ENCODE measurements at places on chromosomes 4 and X.

- DNase-seq = no peak
Observed at GRCh38 chr4:176563591-176563990, 229.1 kb downstream of the VEGFC start.

DNA sequence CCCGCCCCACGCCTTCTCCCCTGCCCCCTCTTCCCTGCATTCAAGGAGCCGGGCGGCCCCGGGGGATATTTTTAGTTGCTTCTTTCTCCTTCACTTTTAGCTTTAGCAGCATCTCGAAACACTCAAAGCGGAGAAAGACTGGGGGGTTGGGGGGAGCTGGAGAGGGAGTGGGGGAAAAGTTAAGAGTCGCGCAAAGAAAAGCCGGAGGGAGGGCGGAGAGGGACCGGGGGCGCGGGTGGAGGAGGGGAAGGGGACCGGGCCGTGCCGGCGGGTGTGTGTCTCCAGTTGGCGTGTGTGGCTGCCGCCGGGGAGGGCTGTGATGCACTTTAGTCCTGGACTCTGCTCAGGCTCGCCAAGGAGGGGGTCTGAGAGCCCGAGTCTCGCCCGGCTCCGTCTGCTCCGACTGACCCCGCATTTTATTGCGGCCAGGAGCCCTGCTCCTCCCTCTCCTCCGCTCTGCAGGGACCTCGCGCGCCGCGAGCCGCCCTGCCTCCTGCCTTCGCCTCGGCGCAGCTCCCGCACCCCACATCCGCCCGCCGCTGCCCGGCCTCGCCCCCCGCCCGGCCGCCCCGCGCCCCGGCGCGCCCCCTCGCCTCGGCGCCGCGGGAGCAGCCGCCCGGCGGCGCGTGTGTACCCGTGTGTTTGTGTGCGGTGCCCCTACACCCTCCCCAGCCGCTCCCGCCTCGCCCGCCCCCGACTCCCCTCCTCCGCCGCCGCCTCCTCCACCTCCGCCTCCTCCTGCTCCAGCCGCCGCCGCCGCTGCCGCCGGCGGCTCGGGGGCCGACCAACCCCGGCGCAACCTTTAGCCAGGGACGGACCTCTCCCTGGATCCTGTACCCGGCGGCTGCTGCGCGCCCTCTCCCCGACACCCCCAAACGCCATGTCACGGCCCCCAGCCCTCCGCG, 1.4 kb downstream of the ZNF827 start:
- no peak for DNase-seq

DNA sequence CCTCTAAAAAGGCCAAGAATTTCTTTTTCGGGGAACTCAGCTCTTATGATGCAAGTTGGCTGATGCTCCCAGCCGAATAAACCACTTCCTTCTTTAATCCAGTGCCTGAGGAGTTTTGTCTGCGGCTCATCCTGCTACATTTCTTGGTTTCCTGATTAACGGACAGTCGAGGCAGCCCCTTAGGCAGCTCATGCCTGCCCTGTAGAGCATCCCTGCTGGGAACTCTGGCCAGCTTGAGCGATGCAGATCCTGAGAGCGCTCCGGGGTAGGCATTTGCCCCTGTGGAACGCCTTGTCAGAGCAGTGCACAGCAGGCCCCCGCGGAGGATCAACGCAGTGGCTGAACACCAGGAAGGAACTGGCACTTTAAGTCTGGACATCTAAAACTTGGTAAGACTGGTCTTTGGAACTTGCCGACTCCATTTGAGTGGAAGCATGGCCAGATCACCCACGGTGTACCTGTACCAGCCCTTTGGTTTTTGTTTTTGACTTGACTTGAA, 3.1 kb downstream of the CT45A10 start:
- DNase-seq = no peak

DNA sequence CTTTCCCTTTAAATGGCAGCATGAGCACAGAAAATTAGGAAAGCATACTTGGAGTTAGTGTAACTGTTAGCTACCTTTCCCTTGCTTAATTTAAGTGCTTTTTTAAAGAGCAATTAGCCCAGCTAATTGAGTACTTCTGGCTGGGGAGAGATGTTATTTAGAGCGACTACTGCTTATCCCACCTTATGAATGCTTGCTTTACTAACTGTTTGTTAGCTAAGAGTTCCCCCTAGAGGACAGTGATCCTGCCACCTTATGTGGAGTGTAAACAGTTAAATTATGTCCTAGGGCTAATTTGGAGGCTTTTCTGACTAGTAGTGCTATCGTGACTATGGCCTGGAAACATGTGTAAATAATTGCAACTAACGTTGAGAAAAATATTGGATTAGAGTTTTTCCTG, 909.4 kb downstream of the FSTL5 start:
- no peak for DNase-seq

GRCh38 chr4:2441393-2442174, 22.8 kb downstream of the CFAP99 start:
- DNase-seq = no peak

DNA sequence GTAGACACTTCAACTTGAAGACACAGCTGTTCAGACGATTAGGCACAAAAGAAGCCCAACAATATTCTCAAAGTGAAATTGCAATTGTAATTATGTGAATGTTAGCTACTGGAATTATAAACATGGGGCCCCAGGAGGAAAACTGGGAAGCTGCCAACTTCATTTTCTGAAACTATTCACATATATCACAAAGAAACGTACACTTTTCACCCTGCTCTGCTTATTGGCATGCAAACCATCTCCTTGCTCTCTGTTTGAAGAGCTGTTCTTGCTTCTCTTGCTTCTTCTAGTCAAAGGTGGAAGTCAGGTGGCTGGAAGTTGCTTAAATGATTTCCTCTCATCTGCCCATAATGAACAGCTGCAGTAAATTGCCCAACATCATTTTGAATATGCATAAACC, 320.1 kb downstream of the CFAP299 start:
- no peak for DNase-seq

DNA sequence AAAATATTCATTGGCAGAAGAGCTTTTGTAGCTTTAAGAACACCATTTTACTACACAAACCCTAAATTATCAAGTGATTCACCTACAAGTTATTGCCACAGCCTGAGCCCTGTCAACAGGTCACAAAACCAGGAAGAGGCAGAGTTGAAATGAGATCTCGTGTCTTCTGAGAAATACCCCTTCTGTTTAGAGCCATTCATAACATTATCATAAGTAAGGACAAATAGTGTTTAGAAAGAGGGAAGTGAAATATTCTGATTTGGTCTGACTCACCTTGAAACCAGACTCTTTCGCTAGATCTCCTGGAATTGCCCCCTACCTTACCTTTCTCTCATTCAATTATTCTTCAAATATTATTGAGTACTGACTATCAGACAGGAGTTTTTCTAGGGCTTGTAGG, 5.9 kb downstream of the ETDB start:
- DNase-seq = no peak

GRCh38 chrX:128975745-128976144, 547.5 kb downstream of the SMARCA1 start:
- DNase-seq = no peak

DNA sequence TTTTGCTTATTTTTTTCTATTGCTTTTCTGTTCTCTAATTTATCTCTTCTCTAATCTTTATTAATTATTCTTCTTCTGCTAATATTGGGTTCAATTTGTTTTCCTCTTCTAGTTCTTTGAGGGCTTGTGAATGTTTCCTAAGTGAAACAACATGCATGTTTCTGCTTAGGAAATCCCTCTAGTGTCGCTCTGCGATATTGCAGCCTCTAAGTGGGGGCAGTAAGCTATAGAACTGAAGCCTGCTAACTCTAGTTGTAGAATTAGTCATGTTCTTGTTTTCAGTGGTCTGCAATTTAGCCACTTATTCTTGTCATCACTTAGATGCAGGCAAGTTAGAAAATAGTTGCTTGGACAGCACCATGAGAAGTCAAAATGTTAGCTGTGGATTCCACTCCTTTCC, 222.6 kb downstream of the SPIN4 start:
- no peak for DNase-seq

DNA sequence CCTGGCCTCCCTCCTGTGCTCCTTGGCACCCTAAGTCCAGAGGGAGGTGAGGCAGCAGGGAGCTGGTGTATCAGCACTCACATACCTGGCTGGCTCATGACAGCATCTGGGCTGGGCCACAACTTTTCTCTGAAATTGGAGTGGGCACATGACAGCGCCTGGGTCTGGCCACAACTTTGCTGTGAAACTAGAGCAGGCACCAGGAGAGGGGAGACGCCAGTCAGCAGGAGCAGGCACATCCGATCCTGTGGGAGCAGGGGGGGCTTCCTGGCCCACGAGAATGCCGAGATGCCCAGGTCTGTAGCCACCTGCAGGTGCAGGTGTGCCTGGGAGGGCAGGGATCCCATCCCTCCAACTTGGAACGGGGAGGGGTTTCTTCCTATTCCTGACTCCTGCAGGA, 69.7 kb upstream of the PPP3CA start:
- DNase-seq = no peak

DNA sequence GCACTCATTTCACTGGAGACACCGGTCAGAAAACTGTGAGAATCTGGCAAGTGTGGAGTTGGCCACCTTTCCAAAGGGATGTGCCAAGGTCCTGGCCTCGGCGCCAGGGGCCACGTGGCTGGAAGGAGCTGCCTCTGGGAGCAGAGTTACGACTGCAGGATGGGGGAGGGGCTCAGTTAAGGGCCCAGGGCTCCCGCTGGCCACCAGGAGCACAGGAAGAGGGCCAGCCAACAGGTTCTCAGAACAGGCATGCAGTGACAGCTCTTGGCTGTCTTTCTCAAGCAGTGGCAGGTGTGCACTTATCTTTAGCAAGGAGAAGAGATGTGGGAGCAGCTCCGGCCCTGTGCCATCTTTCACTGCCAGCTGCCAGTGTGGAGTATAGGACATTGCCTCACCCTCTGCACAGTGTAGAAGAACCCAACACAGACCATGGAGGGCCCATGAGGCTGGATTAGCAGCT, 115.9 kb upstream of the RBPJ start:
- DNase-seq = no peak

- no peak for DNase-seq
Observed at GRCh38 chr4:111398906-111399330, 746.3 kb upstream of the FAM241A start.
